Activated B cell treated with CpG ODN at 0.5 μM for 24 hours (primary cell): ENCODE measurements at places on chromosomes 5 and 9. TPM values are rescaled to one million over a fixed set of nuclear protein-coding genes. Genes with fewer than 3 reads are reported as not detected.
A peak's percentile ranks its signal among the peaks of the same experiment; 100 is the strongest.

The IL4 gene
- not detected in 2 replicates for total RNA-seq

The SLC46A2 gene
- not detected in 2 replicates for total RNA-seq

DNA sequence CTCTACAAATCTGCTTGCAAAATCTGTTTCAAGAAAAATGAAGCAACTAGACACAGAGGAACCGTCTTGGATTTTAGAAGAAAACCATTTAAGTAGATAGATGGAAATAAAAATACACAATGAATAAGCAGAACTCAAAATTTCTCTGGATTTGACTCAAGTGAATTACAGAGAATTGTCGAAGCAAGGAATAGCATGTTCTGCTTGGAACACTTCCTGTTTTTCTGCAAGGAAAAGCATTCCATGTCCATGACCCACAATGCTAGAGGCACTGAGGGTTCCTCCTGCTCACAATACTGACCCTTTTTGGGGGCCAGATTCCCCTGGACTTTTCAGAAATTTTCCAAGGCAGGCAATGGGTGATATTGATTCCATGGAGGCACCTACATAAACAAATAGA is 29.8 kb downstream of the PRUNE2 start:
- no peak for DNase-seq
- no peak overlapping the region for H3K27ac ChIP-seq
- no peaks in the 10 kb centered on the region for H3K4me1 ChIP-seq
- H3K4me3 ChIP-seq = no peak overlapping the region
- no peaks in the 10 kb centered on the region for H3K36me3 ChIP-seq
- peaks cover 14% of the 10 kb centered on the region for H3K27me3 ChIP-seq

DNA sequence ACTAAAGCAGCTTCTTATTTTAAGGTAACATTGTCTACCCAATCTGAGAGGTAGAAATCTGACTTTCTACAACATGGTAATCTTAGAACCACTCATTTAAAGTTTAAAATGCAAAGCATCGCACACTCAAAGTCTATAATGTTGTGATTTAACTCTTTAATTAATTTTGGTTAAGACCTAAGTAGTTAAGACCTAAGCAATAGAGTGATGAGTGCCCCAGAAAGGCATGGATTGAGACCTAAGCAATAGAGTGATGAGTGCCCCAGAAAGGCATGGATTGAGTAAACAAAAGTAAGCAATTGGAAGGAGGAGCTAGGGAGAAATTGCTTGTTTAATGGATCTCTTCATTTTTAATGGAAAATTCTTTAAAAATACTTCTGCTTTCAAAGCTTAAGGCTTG is 86.8 kb downstream of the NLN start:
- H3K4me1 ChIP-seq = peaks cover 4% of the 10 kb centered on the region
- no peak overlapping the region for H3K27ac ChIP-seq
- DNase-seq = no peak
- no peaks in the 10 kb centered on the region for H3K27me3 ChIP-seq
- no peak overlapping the region for H3K4me3 ChIP-seq

The CXXC5 gene
- total RNA-seq = 94.9 and 115 TPM in 2 replicates

GRCh38 chr9:136535070-136535469 is 10.8 kb downstream of the NOTCH1 start:
- H3K4me1 ChIP-seq = peaks cover 83% of the 10 kb centered on the region
- H3K4me3 ChIP-seq = no peak overlapping the region
- peak; percentile 49 for DNase-seq
- no peaks in the 10 kb centered on the region for H3K27me3 ChIP-seq

- no peak for DNase-seq
- no peaks in the 10 kb centered on the region for H3K36me3 ChIP-seq
- H3K27me3 ChIP-seq = peaks cover 34% of the 10 kb centered on the region
- no peak overlapping the region for H3K27ac ChIP-seq
- peaks cover 5% of the 10 kb centered on the region for H3K4me1 ChIP-seq
These were observed 189.8 kb upstream of the BRINP1 start for GRCh38 chr9:119559056-119559455.

The FOXD1 gene
- 0.09 and 0.10 TPM in 2 replicates for total RNA-seq

- H3K27me3 ChIP-seq = no peaks in the 10 kb centered on the region
- no peaks in the 10 kb centered on the region for H3K36me3 ChIP-seq
- H3K27ac ChIP-seq = no peak overlapping the region
- no peak overlapping the region for H3K4me3 ChIP-seq
- DNase-seq = no peak
These were observed 174.4 kb upstream of the MSX2 start for GRCh38 chr5:174550026-174550425.

- H3K27ac ChIP-seq = peak overlapping the region; percentile 93
- H3K4me3 ChIP-seq = peak overlapping the region; percentile 83
These were observed 17.4 kb upstream of the ADRB2 start for GRCh38 chr5:148808864-148809642.

The GABRA6 gene
- total RNA-seq = not detected in 2 replicates

- H3K27me3 ChIP-seq = no peaks in the 10 kb centered on the region
- peak overlapping the region; percentile 48 for H3K4me3 ChIP-seq
- H3K36me3 ChIP-seq = peaks cover 47% of the 10 kb centered on the region
- peak overlapping the region; percentile 85 for H3K27ac ChIP-seq
- H3K4me1 ChIP-seq = peaks cover 95% of the 10 kb centered on the region
These were observed 77.1 kb downstream of the C9orf152 start for GRCh38 chr9:110130791-110131416.

GRCh38 chr5:80048084-80048780 is 13.1 kb downstream of the THBS4 start:
- H3K27ac ChIP-seq = no peak overlapping the region
- H3K4me1 ChIP-seq = no peaks in the 10 kb centered on the region
- no peaks in the 10 kb centered on the region for H3K36me3 ChIP-seq
- peaks cover 7% of the 10 kb centered on the region for H3K27me3 ChIP-seq
- H3K4me3 ChIP-seq = no peak overlapping the region

GRCh38 chr9:126979461-126979860 is 64.9 kb downstream of the RALGPS1 start:
- no peak overlapping the region for H3K27ac ChIP-seq
- peaks cover 8% of the 10 kb centered on the region for H3K4me1 ChIP-seq
- H3K36me3 ChIP-seq = peaks cover 29% of the 10 kb centered on the region
- DNase-seq = no peak
- no peaks in the 10 kb centered on the region for H3K27me3 ChIP-seq

- H3K27ac ChIP-seq = no peak overlapping the region
- no peak overlapping the region for H3K4me3 ChIP-seq
- H3K4me1 ChIP-seq = peaks cover 46% of the 10 kb centered on the region
- H3K36me3 ChIP-seq = peaks cover 17% of the 10 kb centered on the region
These were observed 80.0 kb upstream of the GRHPR start for GRCh38 chr9:37342493-37342892.

DNA sequence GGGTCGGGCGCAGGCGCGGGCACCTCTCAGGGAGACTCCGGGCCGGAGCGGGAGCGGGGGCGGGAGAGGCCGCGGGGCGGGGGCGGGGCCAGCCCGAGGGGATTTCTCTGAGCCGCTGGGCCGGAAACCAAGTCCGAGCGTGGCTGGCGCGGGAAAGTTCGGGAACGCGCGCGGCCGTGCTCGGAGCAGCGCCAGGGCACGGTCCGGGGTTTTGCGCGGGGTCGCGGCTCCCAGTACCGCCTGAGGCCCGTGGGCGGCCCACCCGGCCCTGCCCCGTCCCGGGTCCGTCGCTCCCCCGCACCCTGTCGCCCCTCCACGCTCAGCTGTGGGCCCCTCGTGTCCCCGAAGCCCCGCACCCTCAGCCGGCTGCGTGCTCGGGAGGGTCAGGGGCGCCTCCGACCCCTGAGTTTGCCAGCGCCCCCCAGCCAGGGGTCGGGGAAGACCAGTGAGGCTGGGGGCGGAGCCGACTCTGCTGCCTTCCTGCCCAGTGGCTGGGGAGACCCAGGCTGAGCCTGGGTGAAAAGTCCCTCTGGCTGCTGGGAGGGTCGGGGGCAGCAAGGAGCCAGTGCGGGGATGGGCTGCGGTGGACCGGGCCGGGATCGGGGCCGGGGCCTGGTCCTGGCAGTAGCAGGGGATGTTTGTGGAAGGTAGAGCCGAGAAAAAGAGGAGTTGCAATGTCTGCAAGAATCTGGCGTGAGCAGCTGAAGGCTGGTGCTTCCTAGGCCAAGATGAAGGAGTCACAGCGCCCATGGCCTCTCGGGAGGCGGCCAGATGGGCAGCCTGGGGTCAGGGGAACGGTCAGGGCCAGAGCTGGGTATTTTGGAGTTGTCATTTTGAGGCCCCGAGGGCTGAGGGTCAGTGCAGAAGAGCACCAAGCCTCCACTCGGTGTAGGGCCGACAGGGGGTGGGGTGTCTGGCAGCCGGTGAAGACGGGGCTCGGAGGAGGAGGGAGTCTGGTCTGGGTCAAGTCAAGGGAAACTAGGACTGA is 588 bp downstream of the TRAF2 start:
- DNase-seq = no peak
- H3K36me3 ChIP-seq = peaks cover 28% of the 10 kb centered on the region
- H3K27ac ChIP-seq = peak overlapping the region; percentile 88
- no peaks in the 10 kb centered on the region for H3K27me3 ChIP-seq

- no peak overlapping the region for H3K4me3 ChIP-seq
- H3K4me1 ChIP-seq = no peaks in the 10 kb centered on the region
- no peak overlapping the region for H3K27ac ChIP-seq
- no peak for DNase-seq
- peaks cover 3% of the 10 kb centered on the region for H3K27me3 ChIP-seq
- H3K36me3 ChIP-seq = no peaks in the 10 kb centered on the region
These were observed 192.4 kb downstream of the ARHGEF28 start for GRCh38 chr5:73818357-73818756.

- peaks cover 3% of the 10 kb centered on the region for H3K27me3 ChIP-seq
- H3K4me1 ChIP-seq = no peaks in the 10 kb centered on the region
- no peak for DNase-seq
- H3K27ac ChIP-seq = no peak overlapping the region
- no peaks in the 10 kb centered on the region for H3K36me3 ChIP-seq
These were observed 837.7 kb upstream of the ZNF608 start for GRCh38 chr5:125584140-125584520.

DNA sequence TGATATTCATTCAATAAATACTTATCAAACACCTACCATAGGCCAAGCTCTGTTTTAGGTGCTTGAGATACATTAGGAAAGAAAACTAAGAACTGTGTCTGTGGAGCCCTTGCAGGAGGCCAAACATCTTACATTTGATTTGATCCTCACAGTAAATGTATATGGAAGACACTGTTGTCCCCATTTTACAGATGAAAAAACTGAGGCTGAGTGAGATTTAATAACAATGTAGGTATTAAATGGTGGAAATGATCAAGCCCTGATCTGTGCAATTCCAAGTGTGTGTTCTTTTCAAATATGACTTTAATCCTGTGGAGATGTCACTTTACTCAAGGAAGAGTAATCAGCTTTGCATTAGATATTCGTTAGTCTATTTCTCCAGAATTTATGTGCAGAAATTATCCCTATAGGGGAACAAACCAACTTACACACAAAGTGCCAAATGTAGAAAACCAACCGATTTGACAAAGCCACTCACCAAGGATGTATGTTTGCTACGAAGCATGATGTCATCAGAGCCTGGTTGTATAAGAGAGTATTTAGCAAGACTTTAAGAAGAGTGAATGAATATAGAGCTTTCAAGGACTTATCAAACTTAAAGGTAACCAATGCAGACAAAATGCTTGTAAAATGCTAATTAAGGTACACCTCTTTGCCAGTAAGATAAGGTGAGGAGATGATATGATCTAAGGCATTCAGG is 153.9 kb upstream of the NFIB start:
- no peaks in the 10 kb centered on the region for H3K36me3 ChIP-seq
- no peaks in the 10 kb centered on the region for H3K4me1 ChIP-seq
- no peak overlapping the region for H3K27ac ChIP-seq

- no peaks in the 10 kb centered on the region for H3K4me1 ChIP-seq
- DNase-seq = no peak
- no peaks in the 10 kb centered on the region for H3K36me3 ChIP-seq
- H3K27ac ChIP-seq = no peak overlapping the region
- no peak overlapping the region for H3K4me3 ChIP-seq
These were observed 247.0 kb downstream of the TRPM3 start for GRCh38 chr9:70874451-70874850.

GRCh38 chr9:132048201-132048600 is 31.5 kb downstream of the MED27 start:
- peaks cover 2% of the 10 kb centered on the region for H3K4me1 ChIP-seq
- DNase-seq = no peak
- no peaks in the 10 kb centered on the region for H3K27me3 ChIP-seq
- H3K36me3 ChIP-seq = peaks cover 9% of the 10 kb centered on the region
- no peak overlapping the region for H3K27ac ChIP-seq
- H3K4me3 ChIP-seq = no peak overlapping the region

The PTPN3 gene
- 0.05 and 0.09 TPM in 2 replicates for total RNA-seq

GRCh38 chr5:168950241-168950951 is 350.5 kb downstream of the SLIT3 start:
- no peaks in the 10 kb centered on the region for H3K36me3 ChIP-seq
- no peak overlapping the region for H3K4me3 ChIP-seq
- DNase-seq = no peak
- H3K27me3 ChIP-seq = peaks cover 2% of the 10 kb centered on the region
- H3K4me1 ChIP-seq = no peaks in the 10 kb centered on the region

DNA sequence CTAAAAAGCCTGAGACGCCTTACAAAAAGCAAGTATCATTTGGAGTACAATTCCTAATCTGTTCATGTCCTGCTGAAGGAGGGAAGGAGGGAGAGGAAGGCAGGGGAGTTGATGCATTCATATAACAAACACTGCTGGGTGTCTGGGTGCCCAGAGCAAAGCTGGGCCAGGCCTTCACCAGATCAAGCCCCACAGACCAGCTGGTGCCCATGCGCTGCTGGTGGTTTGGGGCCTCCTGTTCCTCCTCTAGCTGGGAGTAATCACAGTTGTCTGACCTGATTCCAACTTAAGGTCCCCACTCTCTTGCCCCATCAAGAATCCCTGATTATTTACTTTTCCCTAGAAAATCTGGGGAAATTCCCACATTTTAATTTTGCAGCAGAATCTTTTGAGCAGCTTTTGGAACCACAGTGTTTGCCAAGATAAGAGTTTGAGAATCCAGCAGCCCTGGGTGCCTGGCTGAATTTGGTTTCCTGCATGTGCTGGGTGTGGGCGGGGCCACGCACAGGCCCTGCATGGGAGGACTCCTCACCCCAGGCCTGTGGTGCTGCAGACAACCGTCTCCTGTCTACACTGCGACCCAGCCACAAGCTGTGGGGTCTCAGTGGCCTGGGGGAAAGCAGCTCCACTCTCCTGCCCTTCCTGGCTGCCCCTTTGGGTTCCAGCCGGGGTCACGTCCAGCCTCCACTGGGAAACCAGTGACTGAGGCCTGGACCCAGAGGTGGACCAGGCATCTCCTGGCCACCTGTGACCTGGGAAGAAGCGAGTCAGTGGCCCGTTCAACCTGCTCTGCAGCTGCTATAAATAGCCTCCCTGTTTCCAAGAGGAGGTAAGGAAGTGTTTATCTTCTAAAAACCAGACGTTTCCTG is 47.5 kb downstream of the NEURL1B start:
- peaks cover 18% of the 10 kb centered on the region for H3K4me1 ChIP-seq
- peak overlapping the region; percentile 59 for H3K27ac ChIP-seq
- no peaks in the 10 kb centered on the region for H3K36me3 ChIP-seq
- H3K27me3 ChIP-seq = no peaks in the 10 kb centered on the region
- no peak overlapping the region for H3K4me3 ChIP-seq
- DNase-seq = no peak

GRCh38 chr9:89435071-89435823 is 62.7 kb downstream of the SEMA4D start:
- H3K36me3 ChIP-seq = peaks cover 3% of the 10 kb centered on the region
- H3K4me1 ChIP-seq = peaks cover 88% of the 10 kb centered on the region
- H3K27me3 ChIP-seq = no peaks in the 10 kb centered on the region
- H3K27ac ChIP-seq = no peak overlapping the region
- no peak for DNase-seq

GRCh38 chr9:123175854-123176629 is 92.3 kb downstream of the STRBP start:
- DNase-seq = no peak
- H3K36me3 ChIP-seq = peaks cover 68% of the 10 kb centered on the region
- H3K4me1 ChIP-seq = peaks cover 73% of the 10 kb centered on the region
- H3K4me3 ChIP-seq = peak overlapping the region; percentile 69
- H3K27ac ChIP-seq = peak overlapping the region; percentile 97
